ENCODE measurements at places on chromosomes 4 and X.

DNA sequence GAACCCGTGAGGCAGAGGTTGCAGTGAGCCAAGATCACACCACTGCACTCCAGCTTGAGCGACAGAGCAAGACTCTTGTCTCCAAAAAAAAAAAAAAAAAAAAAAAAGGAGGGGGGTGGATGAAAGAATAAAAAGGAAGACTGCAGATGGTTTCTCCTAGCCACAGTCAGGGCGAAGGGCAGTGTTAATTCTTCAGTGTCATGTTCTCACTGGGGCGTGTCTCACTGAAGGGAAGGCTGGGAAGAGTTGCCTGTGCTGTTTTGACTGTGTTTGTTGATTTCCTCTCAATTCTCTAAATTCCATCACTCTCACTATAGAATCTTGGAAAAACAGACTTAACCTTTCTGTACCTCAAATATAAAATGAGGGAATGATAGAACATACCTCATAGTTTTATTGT lies 71.6 kb upstream of the DHX15 start:
- no peak for DNase-seq

GRCh38 chr4:135274416-135274815 lies 1072.8 kb upstream of the PABPC4L start:
- no peak for DNase-seq

DNA sequence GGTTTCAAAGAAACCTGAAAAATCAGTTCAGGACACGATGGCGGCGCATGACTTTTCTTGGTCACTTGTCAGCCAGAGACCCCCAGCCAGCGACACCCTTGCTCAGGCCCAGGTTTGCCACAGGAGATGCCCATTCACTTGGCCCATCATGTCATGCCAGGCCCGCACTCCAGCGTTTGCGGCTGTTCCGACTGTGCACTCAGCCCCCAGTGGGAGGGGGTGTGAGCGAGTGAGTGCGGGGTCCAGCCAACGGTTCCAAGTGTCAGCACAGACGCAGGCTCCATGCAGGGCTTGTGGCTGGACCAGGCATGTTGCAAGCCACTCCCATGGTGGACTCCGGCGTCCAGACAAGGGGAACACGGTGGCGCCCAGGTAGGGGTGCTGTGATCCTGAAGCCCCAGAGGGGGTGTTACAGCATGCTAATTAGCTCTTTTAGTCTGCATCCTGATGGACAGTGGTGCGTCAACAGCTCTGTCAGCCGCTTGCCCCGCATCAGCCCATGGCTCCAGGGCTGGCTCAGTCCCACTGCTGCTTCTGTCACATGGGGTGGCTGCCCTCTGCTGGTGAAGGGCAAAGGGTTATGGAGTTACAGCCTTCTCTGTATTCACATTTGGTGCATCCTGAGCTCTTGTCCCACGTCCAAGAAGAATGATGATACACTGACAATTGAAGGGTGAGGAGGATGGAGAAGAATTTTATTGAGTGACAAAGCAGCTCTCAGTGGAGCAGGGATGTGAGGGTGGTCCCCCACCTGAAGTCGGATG lies 3.7 kb upstream of the MAEA start:
- no peak for DNase-seq

- no peak for DNase-seq
Measured at GRCh38 chrX:18406531-18407266, 18.7 kb upstream of the CDKL5 start.

DNA sequence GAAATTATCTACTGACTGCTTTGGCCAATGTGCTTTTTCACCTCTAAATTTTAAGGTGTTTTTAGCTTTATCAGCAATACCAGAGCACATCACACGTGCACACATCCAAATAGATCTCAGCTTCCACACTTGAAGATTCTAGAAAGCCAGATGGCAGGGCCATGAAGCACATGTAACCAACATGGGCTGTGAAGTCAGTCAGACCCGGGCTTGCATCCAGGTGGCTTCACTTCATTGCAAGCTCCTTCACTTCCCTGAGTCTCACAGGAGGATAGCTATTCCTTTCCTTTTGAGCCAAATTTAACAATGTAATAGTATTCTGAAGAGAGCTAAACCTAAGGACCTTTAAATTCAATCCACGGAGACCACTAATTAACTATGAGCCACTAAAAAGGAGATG lies 86.5 kb downstream of the SH3RF1 start:
- no peak for DNase-seq

GRCh38 chrX:136019226-136019625 lies 34.0 kb downstream of the SLC9A6 start:
- DNase-seq, result no peak

DNA sequence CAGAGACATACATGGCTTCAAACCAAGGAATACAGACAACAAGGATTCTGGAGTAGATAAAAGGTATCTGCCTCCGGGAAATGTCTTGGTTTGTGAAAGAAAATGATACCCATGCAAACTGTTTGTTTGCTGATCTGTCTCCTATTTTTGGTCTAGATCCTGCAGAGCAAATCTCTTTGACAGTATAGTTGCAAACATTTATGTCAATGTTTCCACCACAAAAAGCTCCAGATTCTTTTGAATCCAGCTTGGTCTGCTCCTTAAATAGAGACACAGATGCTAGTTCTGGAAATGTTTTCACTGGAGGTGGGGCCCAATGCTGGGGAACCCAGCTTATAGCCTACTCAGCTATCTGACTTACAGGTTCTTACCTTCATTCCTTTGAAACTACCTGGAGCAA lies 119.7 kb downstream of the ATG4A start:
- no peak for DNase-seq
